ENCODE measurements at places on chromosomes 7 and 10. TPM values are rescaled to one million over a fixed set of nuclear protein-coding genes. Genes with fewer than 3 reads are reported as not detected.

TMEM270 gene
- 113 TPM for polyA plus RNA-seq

LIPF gene
- 1.3 TPM for polyA plus RNA-seq

FZD1 gene
- 5.9 TPM for polyA plus RNA-seq

- no peak for DNase-seq
These were observed 95.3 kb downstream of the ZNRF2 start for GRCh38 chr7:30379741-30380140.

- DNase-seq, result peak; percentile 63
These were observed 577 bp downstream of the DNAJB9 start for GRCh38 chr7:108570146-108570755.

- peak; percentile 55 for DNase-seq
These were observed 267.3 kb upstream of the NPVF start for GRCh38 chr7:25495342-25496250.

DNA sequence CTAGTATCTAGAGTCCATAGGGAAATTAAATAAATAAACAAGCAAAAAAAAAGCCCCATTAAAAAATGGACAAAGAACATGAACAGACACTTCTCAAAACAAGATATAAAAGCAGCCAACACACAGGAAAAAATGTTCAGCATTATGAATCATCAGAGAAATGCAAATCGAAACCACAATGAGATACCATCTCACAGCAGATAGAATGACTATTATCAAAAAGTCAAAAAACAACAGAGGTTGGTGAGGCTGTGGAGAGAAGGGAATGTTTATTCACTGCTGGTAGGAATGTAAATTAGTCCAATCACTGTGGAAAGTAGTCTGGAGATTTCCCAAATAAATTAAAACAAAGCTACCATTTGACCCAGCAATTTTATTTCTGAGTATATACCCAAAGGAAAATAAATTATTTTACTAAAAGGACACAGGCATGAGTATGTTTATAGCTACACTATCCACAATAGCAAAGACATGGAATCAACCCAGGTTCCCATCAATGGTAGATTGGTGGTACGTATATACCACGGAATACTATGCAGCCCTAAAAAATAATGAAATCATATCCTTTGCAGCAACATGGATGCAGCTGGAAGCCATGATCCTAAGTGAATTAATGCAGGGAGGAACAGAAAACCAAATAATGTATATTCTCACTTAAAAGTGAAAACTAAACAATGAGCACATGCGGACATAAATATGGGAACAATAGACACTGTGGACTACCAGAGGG, 366.5 kb upstream of the SEMA3C start:
- DNase-seq, result no peak

DNA sequence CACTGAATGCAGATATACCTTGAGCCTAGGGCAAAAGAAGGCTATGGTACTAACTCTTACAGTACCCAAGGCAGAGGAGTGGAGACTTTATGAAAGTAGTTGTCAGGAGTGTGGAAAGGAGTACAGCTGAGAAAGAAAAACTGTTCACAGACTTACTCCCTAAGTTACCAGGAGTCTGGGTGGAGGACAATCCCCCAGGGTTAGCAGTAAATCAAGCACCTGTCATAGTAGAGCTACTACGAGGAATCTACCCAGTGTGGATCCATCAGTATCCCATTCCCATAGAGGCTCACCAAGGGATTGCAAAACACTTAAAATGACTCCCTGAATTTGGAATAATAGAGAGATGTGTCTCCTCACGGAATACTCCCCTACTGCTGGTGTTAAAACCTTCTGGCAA, 10.1 kb upstream of the ZNF33B start:
- no peak for DNase-seq

- no peak for DNase-seq
These were observed 1250.9 kb upstream of the CELF2 start for GRCh38 chr10:9766762-9767161.

DNA sequence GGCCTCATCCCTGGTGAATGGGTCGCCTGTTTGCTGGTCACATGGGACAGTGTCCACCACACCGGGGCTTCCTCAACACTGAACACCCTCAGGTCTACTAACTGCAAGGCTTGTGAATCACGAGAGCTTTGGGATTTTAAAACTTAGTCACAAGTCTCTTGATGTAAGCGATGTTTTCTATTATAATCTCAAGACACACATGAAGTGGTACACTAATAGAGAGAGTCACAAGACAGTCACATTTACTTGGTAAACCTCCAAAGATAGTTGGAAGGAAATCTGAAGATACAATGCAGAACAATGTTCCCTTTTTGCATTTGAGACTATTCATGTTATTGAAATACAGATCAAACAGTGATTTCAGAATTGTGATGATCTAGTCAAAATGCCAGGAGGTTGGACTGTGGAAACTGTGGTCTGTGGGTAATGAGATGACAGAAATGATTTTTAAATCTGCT, 233.1 kb upstream of the KLF6 start:
- DNase-seq, result no peak

DNA sequence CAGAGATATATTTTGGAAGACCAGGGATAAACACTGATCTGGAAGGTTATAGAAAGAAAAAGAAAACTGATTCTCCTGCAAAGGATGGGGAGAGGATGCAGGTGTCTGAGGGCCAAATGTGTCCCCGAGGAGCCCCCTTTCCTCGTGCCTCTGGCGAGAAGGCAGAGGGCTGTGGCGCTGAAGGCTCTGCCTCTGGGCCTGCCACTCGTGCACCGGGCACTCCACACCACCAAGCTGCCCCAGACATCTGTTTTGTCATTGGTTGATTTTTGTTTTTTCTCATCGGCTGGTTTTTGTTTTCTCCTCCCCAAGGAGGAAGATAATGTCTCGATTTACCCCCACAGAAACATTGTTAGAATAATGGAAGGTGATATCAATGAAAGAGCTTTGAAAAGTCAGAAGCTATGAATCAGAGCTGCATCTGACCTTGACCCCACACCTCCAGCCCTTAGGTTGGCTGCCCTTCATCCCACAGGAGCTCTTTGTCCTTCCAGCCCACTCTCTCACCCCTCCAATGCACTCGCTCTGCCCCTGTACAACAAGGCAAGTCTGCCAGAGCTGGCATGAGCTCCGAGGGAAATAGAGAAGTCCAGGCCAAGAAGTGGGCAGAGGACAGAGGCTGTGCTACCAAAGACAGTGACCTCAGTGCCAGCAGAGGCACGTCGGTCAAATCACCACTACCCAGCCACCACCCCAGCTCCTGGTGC, 124.8 kb downstream of the TCERG1L start:
- DNase-seq, result no peak

DNA sequence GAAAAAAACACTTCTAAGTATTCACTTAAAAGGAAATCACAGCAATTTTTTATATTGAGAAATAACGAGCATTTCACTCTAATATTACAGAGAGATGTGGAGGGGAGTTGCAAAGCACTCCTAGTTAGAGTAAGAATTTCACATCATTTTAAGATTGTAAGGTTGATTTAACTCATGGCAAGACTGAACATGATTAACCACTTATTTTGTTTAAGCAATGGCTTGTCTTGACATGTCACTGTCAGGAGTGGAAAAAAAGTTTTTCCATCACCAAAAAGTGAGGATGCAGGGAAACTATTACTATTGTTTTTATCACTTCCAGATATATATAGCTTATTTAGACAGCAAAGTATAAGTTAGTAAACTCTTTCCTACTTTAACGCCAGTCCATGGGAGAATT, 27.1 kb downstream of the CD36 start:
- DNase-seq, result no peak

- DNase-seq, result no peak
These were observed 150.2 kb downstream of the TCF7L2 start for GRCh38 chr10:113100281-113100680.

- no peak for DNase-seq
These were observed 110.3 kb downstream of the ZNF248 start for GRCh38 chr10:37747081-37747480.

- no peak for DNase-seq
These were observed 31.6 kb downstream of the COA1 start for GRCh38 chr7:43697690-43698089.

DNA sequence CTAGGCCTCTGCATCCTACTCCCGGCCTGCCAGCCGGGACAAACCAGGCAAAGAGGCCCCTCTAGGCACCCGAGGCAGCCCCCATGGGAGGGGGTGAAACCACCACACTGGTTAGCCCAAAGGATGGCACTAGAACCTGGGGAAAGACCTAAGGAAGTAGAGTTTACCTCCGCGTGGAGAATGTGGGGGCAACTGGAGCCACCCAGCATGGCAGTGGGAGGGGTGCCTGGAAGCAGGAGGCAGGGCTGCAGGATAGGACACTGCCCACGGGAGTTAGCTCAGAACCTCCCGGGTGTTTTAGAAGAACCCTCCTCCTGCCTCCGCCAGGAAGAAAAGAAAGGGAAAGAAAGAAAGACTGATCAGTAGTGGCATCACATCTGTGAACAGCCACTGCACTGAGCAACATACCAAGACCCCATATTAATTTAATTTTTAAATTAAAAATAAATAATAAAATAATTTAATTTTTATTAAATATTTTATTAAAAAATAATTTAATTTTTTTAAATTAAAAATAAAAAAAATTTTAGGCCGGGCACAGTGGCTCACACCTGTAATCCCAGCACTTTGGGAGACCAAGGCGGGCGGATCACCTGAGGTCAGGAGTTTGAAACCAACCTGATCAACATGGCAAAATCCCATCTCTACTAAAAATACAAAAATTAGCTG, 11.2 kb downstream of the AIFM2 start:
- DNase-seq, result no peak

Data from testis (tissue), 5 donors.